ENCODE measurements at places on chromosomes 1 and 21. TPM values are rescaled to one million over a fixed set of nuclear protein-coding genes. Genes with fewer than 3 reads are reported as not detected.
A peak's percentile ranks its signal among the peaks of the same experiment; 100 is the strongest.

The SF3B4 gene
- 71.9 TPM for total RNA-seq

- H3K36me3 ChIP-seq, result no peaks in the 10 kb centered on the region
- peaks cover 2% of the 10 kb centered on the region for H3K27me3 ChIP-seq
- no peak for DNase-seq
- H3K4me1 ChIP-seq, result no peaks in the 10 kb centered on the region
- no peak overlapping the region for H3K4me3 ChIP-seq
Observed at GRCh38 chr1:237857455-237857854, 33.3 kb downstream of the ZP4 start.

DNA sequence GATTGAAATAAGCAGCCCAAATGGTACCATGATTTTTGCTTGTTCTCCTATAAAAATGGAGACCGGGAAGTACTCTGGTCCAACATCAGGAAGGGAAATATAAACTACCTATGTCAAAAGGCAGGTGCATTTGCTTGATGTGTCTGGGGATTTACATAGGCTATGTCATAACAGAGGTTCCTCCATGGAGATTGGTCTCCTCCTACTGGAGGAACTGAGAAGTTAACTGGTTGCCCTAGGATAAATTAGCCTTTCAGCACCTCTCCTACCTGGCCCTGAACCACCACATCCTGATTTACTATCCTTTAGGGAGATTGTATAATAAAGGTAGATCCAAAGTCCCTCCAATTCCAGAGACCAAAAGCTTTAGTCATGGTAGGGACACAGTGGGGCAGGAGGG is 1109.3 kb upstream of the B3GALT2 start:
- H3K27ac ChIP-seq, result no peak overlapping the region
- no peak overlapping the region for H3K4me3 ChIP-seq
- H3K27me3 ChIP-seq, result no peaks in the 10 kb centered on the region
- H3K36me3 ChIP-seq, result no peaks in the 10 kb centered on the region

- no peak for DNase-seq
- no peaks in the 10 kb centered on the region for H3K36me3 ChIP-seq
- H3K27ac ChIP-seq, result peak overlapping the region; percentile 55
Observed at GRCh38 chr1:6922096-6922931, 137.1 kb downstream of the CAMTA1 start.

The OR2L8 gene
- total RNA-seq, result not detected

All from osteocyte (in vitro differentiated cells).